ENCODE measurements at places on chromosomes 11 and 22. TPM values are rescaled to one million over a fixed set of nuclear protein-coding genes. Genes with fewer than 3 reads are reported as not detected.

- DNase-seq, result peak; percentile 57
Measured at GRCh38 chr22:26586556-26587325, 3.2 kb downstream of the TPST2 start.

- peak; percentile 56 for DNase-seq
Measured at GRCh38 chr22:24188705-24189248, 7.5 kb downstream of the SUSD2 start.

DNA sequence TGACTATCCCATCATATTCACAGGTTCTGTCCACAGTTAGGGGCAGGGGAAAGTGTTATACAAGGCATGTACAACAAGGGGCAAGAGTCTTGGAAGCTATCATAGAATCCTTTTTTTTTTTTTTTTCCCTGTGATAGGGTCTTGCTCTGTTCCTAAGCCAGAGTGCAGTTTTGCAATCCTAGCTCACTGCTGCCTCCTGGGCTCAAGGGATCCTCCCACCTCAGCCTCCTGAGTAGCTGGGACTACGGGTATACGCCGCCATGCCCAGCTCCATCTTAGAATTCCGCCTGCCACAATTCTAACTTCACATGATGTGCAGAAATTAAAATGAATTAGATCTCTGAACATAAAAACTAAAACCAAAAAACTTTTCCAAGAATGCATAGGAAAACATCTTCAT, 31.7 kb downstream of the ZFTA start:
- DNase-seq, result no peak

GRCh38 chr11:132948252-132948651, 584.0 kb downstream of the OPCML start:
- DNase-seq, result no peak

DNA sequence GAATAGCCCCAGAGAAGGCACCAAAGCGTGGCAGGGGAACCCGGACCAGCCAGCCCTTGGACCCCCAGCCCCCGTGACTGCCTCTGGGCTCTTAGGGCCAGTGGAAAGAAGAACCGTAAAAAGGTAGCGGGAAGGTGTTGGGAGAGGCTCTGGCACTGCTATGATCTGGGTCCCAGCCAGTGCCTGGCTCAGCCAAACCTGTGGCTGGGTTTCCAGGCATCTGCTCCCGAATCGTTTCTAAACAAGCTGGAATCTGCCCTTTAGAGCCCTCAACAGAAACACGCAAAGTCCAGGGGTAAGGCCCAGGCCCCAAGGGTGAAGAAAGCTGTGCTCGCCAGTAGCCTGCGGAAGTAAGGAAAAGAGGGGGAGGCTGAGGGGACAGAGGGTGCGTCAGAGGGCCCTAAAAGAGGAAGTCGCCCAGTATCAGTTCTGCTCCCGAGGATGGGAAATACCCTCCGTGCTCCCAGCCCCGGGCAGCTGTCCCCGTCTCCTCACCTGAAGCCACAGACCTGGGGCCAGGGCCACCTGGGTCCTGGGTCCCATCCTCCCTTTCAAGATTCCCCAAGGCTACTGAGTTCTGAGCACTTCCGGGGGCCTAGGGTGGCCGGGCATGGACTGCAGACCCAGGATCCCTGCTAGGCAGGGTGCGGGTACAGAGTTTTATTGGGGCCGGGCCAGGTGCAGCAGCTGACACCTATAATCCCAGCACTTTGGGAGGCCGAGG, 24.7 kb downstream of the IL10RA start:
- DNase-seq, result peak; percentile 83

The OR5T3 gene
- total RNA-seq, result not detected

DNA sequence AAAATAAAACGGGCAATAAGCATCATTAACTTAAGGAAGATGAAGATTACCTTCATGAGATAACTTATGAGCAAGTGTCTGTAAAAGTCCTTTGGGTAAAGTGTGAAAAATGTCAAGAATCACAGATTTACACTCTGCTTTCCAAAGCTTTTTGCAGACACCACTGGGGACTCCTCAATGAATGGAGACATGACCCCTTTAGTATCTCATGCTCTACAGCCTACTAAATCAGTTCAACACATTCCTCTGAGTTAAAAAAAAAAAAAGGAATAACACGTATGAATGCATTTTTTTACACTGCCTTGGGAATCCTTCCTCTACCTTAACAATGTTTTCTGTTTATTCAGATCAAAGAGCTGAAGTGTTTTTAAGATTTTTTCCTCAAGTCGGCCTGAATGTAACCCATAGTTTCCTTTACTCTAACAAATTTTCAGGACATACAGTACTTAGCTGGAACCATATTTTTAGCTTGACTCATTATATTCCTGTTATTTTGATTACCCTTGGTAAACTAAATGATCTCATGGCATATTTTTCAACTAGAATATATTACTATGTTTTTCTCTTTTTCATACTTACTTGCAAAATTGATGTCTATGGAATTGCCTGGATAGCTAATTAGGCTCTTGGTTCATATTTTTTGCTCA, 25.9 kb upstream of the RAB30 start:
- DNase-seq, result no peak

The MUC2 gene
- 8.0 TPM for total RNA-seq

DNA sequence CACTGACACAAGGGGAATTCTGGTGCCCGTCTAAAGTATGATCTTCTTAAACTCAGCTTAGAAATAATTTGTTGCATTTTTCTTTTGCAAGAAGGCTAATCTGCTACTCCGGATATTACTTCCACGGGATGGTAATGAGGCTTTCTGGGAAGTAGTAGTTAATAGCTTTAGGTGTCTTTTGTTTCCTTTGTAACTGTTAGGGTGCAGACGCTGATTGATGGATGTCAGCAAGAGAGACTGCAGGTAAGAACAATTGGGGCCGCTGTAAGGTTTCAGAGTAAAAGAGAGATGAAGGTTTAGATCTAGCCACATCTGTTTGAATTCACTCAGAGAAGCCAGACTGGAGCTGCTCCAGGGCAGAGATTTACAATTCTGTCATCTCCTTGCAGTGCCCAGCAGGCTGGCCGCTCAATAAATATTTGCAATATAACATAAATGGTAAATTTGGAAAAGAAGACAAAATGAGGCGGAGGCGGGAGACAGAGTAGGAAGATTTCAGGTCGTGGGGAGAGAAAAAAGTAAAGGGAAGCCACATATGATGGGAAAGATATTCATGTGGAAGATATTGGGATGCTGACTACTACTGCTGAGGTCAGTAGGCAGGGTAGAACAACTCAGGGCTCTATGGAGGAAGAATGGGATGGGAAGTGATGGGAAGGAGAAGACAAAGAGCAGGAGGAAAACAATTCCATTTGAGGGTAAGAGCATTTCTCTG, 320.5 kb downstream of the AASDHPPT start:
- DNase-seq, result no peak

- peak; percentile 47 for DNase-seq
Measured at GRCh38 chr22:44372611-44373010, 59.9 kb upstream of the SHISAL1 start.

The TMEM258 gene
- total RNA-seq, result 55.7 TPM

- no peak for DNase-seq
Measured at GRCh38 chr22:30827646-30828045, 133.0 kb downstream of the OSBP2 start.
